ENCODE measurements at places on chromosomes 11 and 22. TPM values are rescaled to one million over a fixed set of nuclear protein-coding genes. Genes with fewer than 3 reads are reported as not detected.

DNA sequence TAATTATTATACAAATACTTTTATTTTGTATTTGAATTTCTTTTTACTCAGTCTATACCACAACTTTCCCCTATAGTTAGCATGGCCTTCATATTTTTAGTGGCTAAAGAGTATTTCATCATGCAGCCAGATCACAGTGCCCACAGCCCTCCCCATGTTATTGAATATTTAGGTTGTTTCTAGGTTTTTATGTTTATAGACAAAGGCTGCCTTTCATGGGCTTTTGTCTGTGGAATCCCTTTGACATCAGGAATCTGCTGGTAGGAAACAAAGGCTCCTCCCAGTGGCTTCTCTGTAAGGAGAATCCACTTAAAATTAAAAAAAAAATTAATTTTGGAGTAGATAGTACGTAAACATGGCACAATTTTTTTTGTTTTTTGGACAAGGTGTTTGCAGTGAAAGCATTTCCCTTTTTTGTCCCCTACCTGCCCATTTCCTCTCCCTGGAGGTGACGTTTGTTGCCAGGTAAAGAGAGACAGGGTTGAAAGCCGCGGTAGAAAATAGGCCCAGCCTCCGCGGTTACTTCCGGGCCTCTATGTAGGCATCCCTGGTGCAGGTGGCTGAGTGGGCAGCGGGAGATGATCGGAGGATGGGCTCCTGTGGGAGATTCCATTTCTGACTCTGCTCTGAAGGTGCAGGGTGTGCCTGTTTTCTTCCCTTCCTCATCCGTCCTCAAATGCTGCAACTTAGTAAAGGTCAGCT, 82.2 kb upstream of the OR4B1 start:
- H3K4me3 ChIP-seq = no peak overlapping the region
- no peak for DNase-seq
- H3K27me3 ChIP-seq = no peaks in the 10 kb centered on the region
- no peak overlapping the region for H3K27ac ChIP-seq
- no peaks in the 10 kb centered on the region for H3K4me1 ChIP-seq

DNA sequence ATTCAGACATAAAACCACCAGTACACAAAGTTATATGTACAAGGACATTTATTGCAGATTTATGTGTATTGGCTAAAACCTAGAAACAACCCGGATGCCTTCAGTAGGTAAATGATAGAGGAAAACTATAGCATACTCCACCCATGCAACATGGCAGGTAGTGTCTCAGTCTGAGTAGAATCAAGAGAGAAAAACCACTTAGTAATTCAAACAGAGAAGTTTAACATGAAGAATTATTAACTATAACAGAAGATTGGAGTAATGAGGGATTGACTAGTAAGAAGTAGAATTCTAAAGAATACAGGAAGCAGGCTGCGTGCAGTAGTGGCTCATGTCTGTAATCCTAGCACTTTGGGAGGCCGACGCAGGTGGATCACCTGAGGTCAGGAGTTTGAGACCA, 16.2 kb upstream of the SPTY2D1 start:
- H3K36me3 ChIP-seq = no peaks in the 10 kb centered on the region
- H3K27ac ChIP-seq = no peak overlapping the region
- H3K4me1 ChIP-seq = no peaks in the 10 kb centered on the region

DNA sequence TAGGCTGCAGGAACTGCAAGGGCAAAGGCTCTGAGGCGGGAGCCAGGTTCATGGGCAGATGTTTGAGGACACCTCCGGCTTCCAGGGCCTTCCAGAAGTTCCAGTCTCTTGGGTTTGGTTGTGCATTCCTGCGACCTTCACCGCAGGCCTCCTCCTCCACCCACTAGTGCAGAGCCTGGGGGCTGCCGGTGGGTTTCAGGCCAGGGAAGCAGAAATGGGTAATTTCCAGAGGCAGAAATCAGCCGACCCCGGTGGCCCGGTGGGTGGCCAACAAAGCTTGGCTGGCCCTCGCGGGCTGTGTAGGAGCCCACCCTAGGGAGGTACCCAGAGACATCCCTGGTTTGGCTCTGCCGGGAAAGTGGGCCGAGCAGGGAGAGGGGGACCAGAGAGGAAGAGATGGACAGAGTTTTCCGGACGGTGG, 417 bp upstream of the PHETA2 start:
- H3K4me3 ChIP-seq = peak overlapping the region; percentile 72
- no peak for DNase-seq
- peak overlapping the region; percentile 83 for H3K27ac ChIP-seq
- peaks cover 22% of the 10 kb centered on the region for H3K36me3 ChIP-seq
- peaks cover 30% of the 10 kb centered on the region for H3K4me1 ChIP-seq

- no peaks in the 10 kb centered on the region for H3K36me3 ChIP-seq
- no peaks in the 10 kb centered on the region for H3K27me3 ChIP-seq
- H3K4me1 ChIP-seq = no peaks in the 10 kb centered on the region
- H3K27ac ChIP-seq = peak overlapping the region; percentile 88
- no peak for DNase-seq
Measured at GRCh38 chr22:29541845-29542244, 11.7 kb downstream of the THOC5 start.

- no peaks in the 10 kb centered on the region for H3K27me3 ChIP-seq
- peak overlapping the region; percentile 37 for H3K27ac ChIP-seq
- no peak overlapping the region for H3K4me3 ChIP-seq
- no peaks in the 10 kb centered on the region for H3K36me3 ChIP-seq
- no peak for DNase-seq
Measured at GRCh38 chr22:32617271-32617670, 142.7 kb downstream of the FBXO7 start.

DNA sequence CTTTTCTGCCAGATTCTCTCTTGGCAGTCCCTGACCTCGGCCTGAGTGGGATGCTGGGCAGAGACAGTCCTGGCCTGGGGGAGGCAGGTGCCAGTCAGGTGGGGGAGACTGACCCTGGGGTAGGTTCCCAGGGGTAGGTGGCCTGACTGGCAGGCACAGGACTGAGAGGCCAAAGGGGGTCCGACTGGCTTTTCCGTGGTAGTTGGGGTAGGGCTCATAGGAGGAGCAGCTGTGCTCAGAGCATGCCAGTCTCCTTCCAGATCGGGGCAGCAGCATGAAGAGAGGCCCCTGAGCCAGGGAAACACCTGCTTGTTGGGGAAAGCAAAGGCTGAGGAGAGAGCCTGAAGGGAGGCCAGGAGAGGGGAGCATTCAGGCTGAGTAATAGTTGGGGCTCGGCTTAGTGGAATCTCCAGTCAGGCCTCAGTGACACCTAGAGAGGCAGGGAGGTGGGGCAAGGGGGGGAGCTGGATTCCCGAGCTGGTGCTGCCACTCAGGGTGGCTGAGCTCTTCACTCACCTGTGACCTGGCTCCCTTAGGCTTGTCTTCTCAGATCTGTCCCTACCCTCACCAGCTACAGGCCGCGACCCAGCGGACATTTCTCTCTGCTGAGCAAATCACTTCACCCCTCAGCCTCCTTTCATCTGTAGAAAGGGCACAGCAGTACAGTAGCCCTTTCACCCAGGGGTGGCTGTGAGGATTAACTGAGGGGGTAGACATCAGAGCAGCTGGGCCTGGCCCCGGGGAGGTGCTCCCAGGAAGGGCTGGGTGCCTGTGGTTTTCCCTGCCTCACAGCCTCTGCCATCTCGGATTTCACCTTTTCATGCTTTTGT, 26.2 kb downstream of the MCM5 start:
- H3K4me3 ChIP-seq = no peak overlapping the region
- no peak overlapping the region for H3K27ac ChIP-seq
- DNase-seq = no peak

GRCh38 chr11:34567733-34568132, 53.2 kb upstream of the EHF start:
- no peak overlapping the region for H3K27ac ChIP-seq
- H3K4me3 ChIP-seq = no peak overlapping the region
- H3K27me3 ChIP-seq = no peaks in the 10 kb centered on the region
- H3K36me3 ChIP-seq = no peaks in the 10 kb centered on the region
- no peak for DNase-seq

- no peaks in the 10 kb centered on the region for H3K27me3 ChIP-seq
- H3K4me1 ChIP-seq = no peaks in the 10 kb centered on the region
- H3K36me3 ChIP-seq = no peaks in the 10 kb centered on the region
- DNase-seq = no peak
- H3K4me3 ChIP-seq = no peak overlapping the region
Measured at GRCh38 chr11:22728600-22729389, 62.4 kb downstream of the GAS2 start.

DNA sequence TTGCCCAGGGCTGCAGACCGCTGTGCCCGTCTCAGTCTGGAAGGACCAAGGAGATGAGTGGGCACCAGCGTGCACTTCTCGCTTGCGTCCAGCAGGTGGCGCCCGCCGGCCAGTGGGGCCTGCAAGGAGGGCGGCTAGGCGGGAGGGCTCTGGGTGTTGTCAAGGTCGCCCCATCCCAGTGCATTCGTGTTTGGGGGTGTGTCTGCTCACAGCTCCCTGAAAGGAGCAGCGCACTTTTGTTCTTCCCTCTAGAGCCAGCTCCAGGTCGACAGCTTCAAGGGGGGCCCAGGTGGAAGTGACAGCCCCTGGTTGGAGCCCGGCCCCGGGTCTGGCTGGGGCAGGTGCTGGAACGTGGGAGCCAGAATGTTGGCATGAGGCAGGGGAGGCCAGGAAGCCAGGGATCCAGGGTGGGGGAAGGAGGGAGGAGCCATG, 23.4 kb upstream of the MPPED1 start:
- H3K36me3 ChIP-seq = no peaks in the 10 kb centered on the region
- H3K4me3 ChIP-seq = no peak overlapping the region
- peaks cover 42% of the 10 kb centered on the region for H3K27me3 ChIP-seq
- peaks cover 7% of the 10 kb centered on the region for H3K4me1 ChIP-seq
- DNase-seq = no peak

DNA sequence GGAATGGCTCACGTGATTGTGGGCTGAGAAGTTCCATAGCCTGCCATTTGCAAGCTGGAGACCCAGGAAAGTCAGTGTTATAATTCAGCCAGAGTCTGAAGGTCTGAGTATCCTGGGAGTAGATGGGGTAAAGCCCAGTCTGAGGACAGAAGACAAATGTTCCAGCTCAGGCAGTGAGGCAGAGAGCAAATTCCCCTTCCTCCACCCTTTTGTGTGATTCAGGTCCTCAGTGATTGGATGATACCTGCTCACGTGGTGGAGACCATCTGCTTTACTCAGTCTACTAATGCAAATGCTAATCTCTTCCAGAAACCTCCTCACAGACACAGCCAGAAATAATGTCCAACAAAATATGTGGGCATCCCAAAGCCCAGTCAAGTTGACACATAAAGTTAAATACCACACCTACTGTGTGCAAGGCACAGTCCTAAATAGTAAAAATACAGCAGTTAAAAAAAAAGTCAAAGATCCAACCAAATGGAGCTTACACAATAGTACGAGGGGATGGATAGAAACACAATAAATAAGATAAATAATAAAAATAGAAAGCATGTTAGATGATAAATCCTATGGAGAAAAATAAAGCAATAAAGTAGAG, 13.2 kb upstream of the APOL6 start:
- no peaks in the 10 kb centered on the region for H3K36me3 ChIP-seq
- no peak overlapping the region for H3K27ac ChIP-seq
- DNase-seq = no peak
- H3K4me1 ChIP-seq = peaks cover 12% of the 10 kb centered on the region
- no peaks in the 10 kb centered on the region for H3K27me3 ChIP-seq

- H3K4me3 ChIP-seq = no peak overlapping the region
- H3K36me3 ChIP-seq = peaks cover 64% of the 10 kb centered on the region
- DNase-seq = no peak
- H3K27me3 ChIP-seq = no peaks in the 10 kb centered on the region
Measured at GRCh38 chr11:83265331-83265730, 20.8 kb downstream of the CCDC90B start.

DNA sequence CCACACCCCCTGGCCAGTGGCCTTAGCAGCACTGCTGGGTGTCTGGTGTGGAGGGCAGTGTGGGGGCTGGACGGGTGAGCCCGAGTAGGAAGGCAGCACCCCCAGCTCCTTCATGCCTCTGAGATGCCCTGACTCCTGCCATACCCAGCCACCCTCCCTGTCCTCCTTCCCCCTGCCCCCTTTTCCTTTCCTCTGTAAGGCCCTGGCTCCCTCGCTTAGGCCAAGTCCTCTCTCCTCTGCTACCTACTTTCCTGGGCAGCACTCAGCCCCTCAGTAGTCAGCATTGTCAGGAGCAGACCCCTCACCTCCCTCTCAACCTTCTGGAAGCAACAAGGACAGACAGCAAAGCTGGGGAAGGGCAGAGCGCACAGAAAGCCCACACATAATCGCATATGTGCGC, 48.0 kb downstream of the BUD13 start:
- no peak overlapping the region for H3K4me3 ChIP-seq
- peaks cover 18% of the 10 kb centered on the region for H3K27me3 ChIP-seq
- no peaks in the 10 kb centered on the region for H3K36me3 ChIP-seq
- no peak for DNase-seq
- no peak overlapping the region for H3K27ac ChIP-seq
- no peaks in the 10 kb centered on the region for H3K4me1 ChIP-seq

GRCh38 chr11:13280092-13280722, 2.6 kb downstream of the BMAL1 start:
- DNase-seq = no peak
- peaks cover 6% of the 10 kb centered on the region for H3K4me1 ChIP-seq
- H3K36me3 ChIP-seq = no peaks in the 10 kb centered on the region
- no peaks in the 10 kb centered on the region for H3K27me3 ChIP-seq

- DNase-seq = no peak
- peaks cover 7% of the 10 kb centered on the region for H3K4me1 ChIP-seq
- H3K27ac ChIP-seq = no peak overlapping the region
- H3K4me3 ChIP-seq = no peak overlapping the region
Measured at GRCh38 chr11:128311742-128312719, 275.3 kb downstream of the ETS1 start.

- H3K4me1 ChIP-seq = peaks cover 28% of the 10 kb centered on the region
- H3K36me3 ChIP-seq = peaks cover 27% of the 10 kb centered on the region
- H3K27ac ChIP-seq = peak overlapping the region; percentile 82
- peak overlapping the region; percentile 15 for H3K4me3 ChIP-seq
- no peak for DNase-seq
Measured at GRCh38 chr22:44181912-44182587, 1.3 kb downstream of the PARVG start.

DNA sequence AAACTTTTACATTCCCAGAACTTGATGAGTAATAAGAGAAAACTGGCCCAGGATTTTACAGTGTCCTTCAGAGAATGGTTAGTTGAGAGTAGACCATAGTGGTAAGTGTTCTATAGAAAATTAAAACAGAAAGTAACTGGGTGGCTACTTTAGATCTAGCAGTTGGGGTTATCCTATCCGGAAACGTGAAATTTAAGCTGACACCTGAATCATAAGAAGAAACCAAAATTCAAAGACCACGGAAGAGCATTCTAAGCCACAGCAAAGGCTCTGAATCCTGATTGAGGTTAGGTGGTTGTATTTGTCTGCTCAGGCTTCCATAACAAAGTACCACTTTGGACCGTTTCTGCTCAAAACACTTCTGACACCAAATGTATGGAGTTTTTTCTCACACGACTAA, 34.0 kb downstream of the TTC17 start:
- peaks cover 78% of the 10 kb centered on the region for H3K36me3 ChIP-seq
- no peaks in the 10 kb centered on the region for H3K27me3 ChIP-seq
- DNase-seq = no peak
- H3K4me1 ChIP-seq = no peaks in the 10 kb centered on the region
- H3K4me3 ChIP-seq = no peak overlapping the region

- peaks cover 80% of the 10 kb centered on the region for H3K27me3 ChIP-seq
- H3K4me1 ChIP-seq = no peaks in the 10 kb centered on the region
- no peak overlapping the region for H3K27ac ChIP-seq
- H3K36me3 ChIP-seq = no peaks in the 10 kb centered on the region
- no peak for DNase-seq
Measured at GRCh38 chr11:3222003-3222855, 3.6 kb upstream of the MRGPRG start.

Gene CBLIF
- not detected for total RNA-seq

Gene TESMIN
- total RNA-seq = 2.2 TPM

Gene MMP12
- 0.71 TPM for total RNA-seq

Gene MMP8
- 4.6 TPM for total RNA-seq

Gene NEFH
- 0.58 TPM for total RNA-seq
